Cerebellar nuclear complex (tissue), 1 donor: ENCODE measurements at places on chromosomes 6 and 20.

GRCh38 chr6:133966654-133967329, 13.8 kb downstream of the TBPL1 start:
- DNase-seq: no peak

- no peak for DNase-seq
Measured at GRCh38 chr6:701700-702479, 9.0 kb upstream of the EXOC2 start.

DNA sequence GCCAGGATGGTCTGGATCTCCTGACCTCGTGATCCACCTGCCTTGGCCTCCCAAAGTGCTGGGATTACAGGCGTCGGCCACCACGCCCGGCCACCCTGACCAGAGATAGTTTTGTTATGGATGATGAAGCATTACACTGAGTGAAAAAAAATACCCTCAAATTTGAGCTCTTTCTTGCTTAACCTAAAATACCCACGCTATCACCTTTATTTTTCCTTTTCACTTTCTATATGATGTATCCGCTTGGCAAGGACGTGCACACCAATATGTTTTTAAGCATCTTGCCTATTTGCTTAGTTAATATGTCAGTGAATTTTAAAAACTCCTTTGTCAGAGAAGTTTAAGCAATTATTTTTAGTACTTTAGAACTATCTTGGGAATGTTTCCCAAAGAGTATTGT, 150.4 kb downstream of the INSM1 start:
- no peak for DNase-seq

DNA sequence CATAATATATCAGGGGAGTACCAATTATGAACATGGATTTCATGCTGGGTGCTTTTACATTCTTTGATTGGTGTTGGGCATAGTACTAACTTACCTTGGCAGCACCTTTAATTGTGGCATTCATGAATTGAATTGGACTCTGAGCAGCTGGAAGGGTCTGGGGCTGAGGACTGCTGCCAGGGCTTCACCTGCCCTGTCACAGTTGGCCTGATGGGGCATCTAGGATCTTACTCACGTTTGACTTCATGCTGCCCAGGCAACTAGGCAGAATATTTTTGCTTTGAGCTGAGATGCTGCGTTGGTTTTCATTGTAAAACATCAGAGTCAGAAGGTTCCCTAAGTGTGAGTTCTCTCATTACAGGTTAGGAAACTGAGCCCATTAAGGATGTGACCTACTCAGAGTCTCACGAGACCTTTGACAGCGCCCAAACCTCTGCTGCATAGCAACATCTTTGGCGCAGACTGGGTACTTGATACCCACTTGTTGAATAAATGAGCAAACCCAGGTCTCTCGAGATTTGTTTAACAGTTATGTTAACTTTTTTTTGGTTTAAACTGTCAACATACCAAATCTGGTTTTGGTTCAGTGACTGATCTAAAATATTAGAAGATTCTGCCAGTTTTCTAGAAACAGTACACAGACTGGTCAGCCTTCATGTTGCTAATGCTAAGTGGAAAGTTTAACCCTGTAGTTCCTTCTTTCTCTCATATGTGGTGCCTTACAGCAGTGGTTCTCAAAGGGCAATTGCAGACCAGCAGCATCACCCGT, 104.9 kb downstream of the TCP11 start:
- DNase-seq: no peak

- no peak for DNase-seq
Measured at GRCh38 chr6:31922942-31923341, 4.6 kb upstream of the C2 start.

GRCh38 chr6:13116155-13116554, 212.2 kb downstream of the TBC1D7 start:
- DNase-seq: no peak

GRCh38 chr6:1379017-1379787, 10.2 kb upstream of the FOXF2 start:
- DNase-seq: no peak

- no peak for DNase-seq
Measured at GRCh38 chr6:100464903-100465700, at the start of gene SIM1. TSS of gene SIM1 (minus strand) at chr6:100464921. CDS start at chr6:100463468, 1,453 bp downstream.

- DNase-seq: no peak
Measured at GRCh38 chr20:21714297-21715192, 9.1 kb downstream of the PAX1 start.

GRCh38 chr6:139965393-139965792, 590.9 kb upstream of the CITED2 start:
- no peak for DNase-seq

DNA sequence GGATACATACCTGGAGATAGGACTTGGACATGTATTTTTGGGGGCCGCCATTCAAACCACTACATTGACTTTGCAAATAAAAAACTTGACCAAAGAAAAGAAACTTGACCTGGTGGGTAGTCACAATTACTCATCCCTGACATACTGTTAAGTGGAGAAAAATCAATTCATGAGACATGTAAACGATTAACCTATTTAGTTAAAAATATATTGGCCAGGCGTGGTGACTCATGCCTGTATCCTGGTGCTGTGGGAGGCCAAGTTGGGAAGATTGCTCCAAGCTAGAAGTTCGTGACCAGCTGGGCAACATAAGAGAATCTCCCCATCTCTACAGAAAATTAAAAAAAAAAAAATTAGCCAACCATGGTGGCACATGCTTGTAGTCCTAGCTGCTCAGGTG, 2.5 kb upstream of the SRSF12 start:
- no peak for DNase-seq

- DNase-seq: no peak
Measured at GRCh38 chr6:162625846-162626540, 101.6 kb downstream of the PRKN start.

- DNase-seq: no peak
Measured at GRCh38 chr6:44723439-44724197, 336.1 kb downstream of the CDC5L start.

DNA sequence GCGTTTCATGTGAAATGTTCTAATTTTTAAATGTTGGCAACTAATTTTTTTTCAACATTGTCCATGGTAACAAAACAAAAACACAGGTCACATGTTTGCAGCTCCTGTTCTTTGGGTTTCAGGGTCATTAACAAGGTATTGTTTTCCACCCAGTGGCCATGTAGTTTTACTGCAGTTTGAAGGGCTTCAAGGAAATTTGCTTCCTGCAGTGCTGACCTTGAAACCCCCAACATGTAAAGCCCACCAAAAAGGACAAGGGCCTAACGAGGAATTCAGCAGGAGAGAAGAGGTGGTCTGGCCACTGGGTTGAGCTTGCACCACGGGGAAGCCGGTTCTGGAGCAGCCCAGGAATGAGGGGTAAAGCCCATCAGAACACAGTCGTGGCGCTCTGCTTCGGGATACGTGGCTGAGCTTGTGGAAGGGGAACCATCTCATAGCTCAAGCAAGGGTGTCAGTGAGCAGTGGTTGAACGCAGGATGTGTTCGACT, 13.9 kb upstream of the KLHL31 start:
- DNase-seq: no peak

DNA sequence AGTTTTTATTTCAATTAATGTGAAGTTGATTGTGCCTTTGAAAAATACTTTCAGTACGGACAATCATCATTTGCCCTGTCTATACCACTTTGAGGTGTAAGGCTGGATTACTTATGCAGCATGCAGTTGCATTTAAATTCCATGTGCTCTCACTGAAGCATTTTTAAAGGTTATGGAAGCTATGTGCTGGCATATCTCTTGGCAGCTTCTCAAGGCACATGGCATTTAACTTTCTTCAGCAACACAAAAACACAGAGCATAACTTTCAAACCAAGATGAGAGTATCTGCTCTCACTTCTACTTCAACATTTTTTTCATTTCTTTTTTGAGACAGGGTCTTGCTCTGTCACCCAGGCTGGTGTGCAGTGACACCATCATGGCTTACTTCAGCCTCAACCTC, 360.6 kb upstream of the RUNX2 start:
- DNase-seq: no peak

DNA sequence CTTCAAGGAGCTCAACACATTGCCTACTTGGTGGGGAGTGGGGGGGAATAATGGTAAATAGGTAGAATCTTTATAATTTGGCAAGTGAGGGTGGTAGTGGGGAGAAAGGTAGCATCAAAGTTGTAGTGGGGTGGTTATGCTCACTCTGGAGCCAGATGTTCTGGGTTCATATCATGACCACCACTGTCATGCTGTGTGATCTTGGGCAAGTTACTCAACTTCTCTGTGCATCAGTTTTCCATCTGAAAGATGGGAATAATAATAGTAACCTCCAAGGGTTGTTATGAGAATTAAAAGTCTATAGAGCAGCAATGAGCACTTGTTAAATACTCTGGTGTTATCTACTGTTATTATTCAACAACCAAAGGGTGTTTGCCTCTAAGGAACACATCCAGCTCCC, 22.0 kb upstream of the PREX1 start:
- DNase-seq: no peak

DNA sequence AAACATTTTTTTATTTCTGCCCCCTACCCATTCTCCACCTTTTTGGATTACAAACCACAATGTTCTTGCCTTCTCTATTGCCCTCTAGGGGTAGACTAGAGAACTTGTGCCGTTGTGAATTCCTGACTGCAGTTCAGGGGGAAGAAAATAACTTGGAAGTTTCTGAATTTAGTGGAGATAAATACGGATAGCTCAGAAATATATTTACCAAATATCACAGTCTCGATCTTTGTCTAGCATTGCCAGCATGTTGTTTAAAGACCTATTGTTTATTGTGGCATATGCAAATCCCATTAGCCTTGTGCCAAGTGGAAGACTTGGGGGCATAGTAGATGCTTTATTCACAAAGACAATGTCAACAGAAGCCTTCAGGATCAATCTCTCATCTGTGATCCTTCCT, 154.1 kb upstream of the MMS22L start:
- DNase-seq: no peak

- DNase-seq: no peak
Measured at GRCh38 chr20:63320616-63321147, 27.7 kb downstream of the COL20A1 start.

- DNase-seq: no peak
Measured at GRCh38 chr20:37713396-37713795, 19.6 kb downstream of the CTNNBL1 start.

- no peak for DNase-seq
Measured at GRCh38 chr20:32585011-32585585, at the start of gene NOL4L. TSS of gene NOL4L (minus strand) at chr20:32585333. CDS start at chr20:32584890, 443 bp downstream.

GRCh38 chr20:64239449-64240242, 15.9 kb upstream of the PCMTD2 start:
- DNase-seq: no peak

GRCh38 chr6:118679327-118679901, 28.0 kb upstream of the CEP85L start:
- no peak for DNase-seq

GRCh38 chr6:37127961-37128862, 41.7 kb upstream of the PIM1 start:
- DNase-seq: no peak

- no peak for DNase-seq
Measured at GRCh38 chr6:15493437-15494168, 169.2 kb downstream of the DTNBP1 start.

GRCh38 chr6:133809406-133809805, 79.5 kb upstream of the TCF21 start:
- DNase-seq: no peak

GRCh38 chr20:50928469-50928868, 2.8 kb downstream of the ADNP start:
- no peak for DNase-seq

- DNase-seq: no peak
Measured at GRCh38 chr20:52008874-52009273, 182.7 kb downstream of the ZFP64 start.

DNA sequence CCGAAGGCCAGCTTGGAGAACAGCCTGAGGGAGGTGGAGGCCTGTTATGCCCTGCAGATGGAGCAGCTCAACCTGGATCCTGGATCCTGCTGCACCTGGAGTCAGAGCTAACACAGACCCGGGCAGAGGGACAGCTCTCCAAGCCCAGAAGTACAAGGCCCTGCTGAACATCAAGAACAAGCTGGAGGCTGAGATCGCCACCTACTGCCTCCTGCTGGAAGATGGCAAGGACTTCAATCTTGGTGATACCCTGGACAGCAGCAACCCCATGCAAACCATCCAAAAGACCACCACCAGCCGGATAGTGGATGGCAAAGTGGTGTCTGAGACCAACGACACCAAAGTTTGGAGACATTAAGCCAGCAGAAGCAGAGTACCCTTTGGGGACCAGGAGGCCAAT, 223.5 kb upstream of the ID4 start:
- DNase-seq: no peak

- no peak for DNase-seq
Measured at GRCh38 chr20:33005908-33006775, 1.4 kb upstream of the BPIFB2 start.
